Pancreas (tissue), 10 donors: ENCODE measurements at places on chromosomes 13 and 19. TPM values are rescaled to one million over a fixed set of nuclear protein-coding genes. Genes with fewer than 3 reads are reported as not detected.

LYL1 gene
- 2.6 TPM for polyA plus RNA-seq

SLC25A42 gene
- polyA plus RNA-seq = 8.7 TPM

CAPN12 gene
- 40.4 TPM for polyA plus RNA-seq

ATP1A3 gene
- polyA plus RNA-seq = 1.2 TPM

ZNF813 gene
- 0.94 TPM for polyA plus RNA-seq

DCT gene
- 0.27 TPM for polyA plus RNA-seq

C19orf67 gene
- polyA plus RNA-seq = not detected

TMEM59L gene
- 5.2 TPM for polyA plus RNA-seq

CGB3 gene
- not detected for polyA plus RNA-seq

IGFL4 gene
- 0.21 TPM for polyA plus RNA-seq

SELENOV gene
- not detected for polyA plus RNA-seq

SLC10A2 gene
- not detected for polyA plus RNA-seq

GPC6 gene
- 1.8 TPM for polyA plus RNA-seq

TUBGCP3 gene
- 12.8 TPM for polyA plus RNA-seq

SYCN gene
- 1,825 TPM for polyA plus RNA-seq
